ENCODE measurements at places on chromosomes 3 and 15.

DNA sequence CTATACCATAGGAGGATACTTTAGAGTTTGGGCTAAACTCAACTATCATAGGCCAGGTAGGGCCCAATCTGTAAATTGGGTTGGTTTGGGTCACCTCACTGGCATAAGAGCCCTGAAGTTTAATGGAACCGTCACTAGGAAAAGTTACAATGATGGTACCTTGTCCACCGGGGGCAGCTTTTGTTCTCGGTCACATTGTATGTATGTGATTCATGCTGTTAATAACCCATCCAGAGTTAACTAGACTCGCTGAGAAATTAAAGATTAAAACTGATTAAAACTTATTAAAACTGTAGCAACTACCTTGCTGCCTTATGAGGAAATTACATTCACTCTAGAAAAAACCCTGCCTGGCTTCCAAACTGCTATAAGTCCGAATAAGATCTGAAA, 145.0 kb upstream of the TMCO5A start:
- DNase-seq: no peak

- no peak for DNase-seq
Observed at GRCh38 chr3:163552659-163552966, 1525.7 kb downstream of the SI start.

- DNase-seq: no peak
Observed at GRCh38 chr3:40574661-40575060, 49.9 kb downstream of the ZNF621 start.

GRCh38 chr15:99365242-99365641, 114.0 kb downstream of the LRRC28 start:
- DNase-seq: no peak

DNA sequence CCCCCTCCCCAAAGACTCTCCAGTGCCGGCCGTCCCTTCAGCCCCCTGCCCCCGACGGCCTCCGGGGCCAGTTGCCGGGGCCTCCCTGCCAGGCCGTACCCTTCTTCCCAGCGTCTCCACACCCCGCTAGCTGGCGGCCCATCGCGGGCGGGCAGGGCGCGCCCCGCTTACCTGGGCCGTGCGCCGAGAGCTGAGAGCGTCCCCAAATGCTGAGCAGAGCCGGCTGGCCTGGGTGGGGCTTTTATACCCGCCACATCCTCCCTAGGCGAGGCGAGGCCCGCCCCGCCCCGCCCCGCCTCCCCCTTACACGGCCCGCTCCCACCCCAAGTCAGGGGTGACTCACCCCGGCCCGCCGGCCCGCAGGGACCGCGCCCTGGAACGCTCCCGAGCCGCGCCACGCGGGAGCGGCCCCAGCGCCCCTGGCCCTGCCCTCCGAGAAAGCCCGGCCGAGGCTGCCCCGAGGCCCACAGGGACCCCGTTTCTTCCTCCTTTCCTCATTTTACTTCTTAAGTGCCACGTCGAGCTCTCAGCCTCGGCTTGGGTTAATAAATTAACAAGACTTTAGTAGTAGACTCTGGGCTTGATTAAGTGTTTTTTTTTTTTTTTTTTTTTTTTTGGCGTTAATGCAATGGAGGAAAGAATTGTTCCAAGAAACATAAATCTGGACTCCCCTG, at the start of gene ANXA2:
Gene ANXA2 (minus strand): TSS at position 215 of the 674 bp plus-strand sequence. CDS start 11,911 bp downstream, outside the sequence.
- DNase-seq: peak; percentile 70

GRCh38 chr15:50113187-50113505, 5.9 kb downstream of the ATP8B4 start:
- DNase-seq: no peak

GRCh38 chr3:98733812-98734281, 29.3 kb upstream of the ST3GAL6 start:
- no peak for DNase-seq

DNA sequence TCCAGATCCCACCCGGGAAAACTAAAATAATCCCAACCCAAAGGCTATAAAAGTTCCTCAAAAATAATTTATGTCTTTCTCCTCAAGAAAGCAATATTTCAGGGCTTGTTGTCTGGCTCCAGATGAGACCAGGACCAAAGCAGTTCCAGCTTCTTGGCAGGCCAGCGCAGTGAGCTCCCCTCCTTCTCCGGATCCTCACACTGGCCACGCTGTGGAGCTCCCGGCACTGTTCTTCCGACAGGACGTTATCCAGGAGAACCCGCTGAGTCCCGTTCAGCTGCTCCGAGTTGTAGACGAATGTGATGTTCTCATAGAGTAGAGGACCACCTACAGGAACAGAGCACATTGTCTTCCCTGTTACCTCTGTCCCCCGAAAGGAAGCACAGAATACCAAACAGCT, 146.3 kb downstream of the P3H2 start:
- DNase-seq: no peak

DNA sequence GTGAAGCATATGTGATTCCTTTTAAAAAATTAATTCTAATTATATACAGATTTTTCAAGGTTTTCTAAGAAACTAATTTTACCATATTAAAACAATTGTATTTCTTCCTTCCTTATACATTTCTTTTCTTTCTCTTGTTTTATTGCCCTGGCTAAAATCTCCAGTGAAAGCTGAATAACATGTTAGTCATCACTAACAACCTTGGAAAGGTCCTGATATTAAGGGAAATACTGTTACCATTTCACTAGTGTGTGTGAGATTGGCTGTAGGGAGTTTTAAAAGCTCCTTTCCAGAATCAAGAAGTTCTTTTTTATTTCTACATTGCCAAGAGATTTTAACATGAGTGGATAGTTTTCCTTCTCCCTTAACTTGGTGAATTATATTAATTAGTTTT, 229.7 kb upstream of the EIF1B start:
- DNase-seq: no peak

GRCh38 chr15:68417051-68417450, 14.9 kb downstream of the ITGA11 start:
- no peak for DNase-seq

- DNase-seq: no peak
Observed at GRCh38 chr3:72390841-72391240, 457.4 kb downstream of the SHQ1 start.

DNA sequence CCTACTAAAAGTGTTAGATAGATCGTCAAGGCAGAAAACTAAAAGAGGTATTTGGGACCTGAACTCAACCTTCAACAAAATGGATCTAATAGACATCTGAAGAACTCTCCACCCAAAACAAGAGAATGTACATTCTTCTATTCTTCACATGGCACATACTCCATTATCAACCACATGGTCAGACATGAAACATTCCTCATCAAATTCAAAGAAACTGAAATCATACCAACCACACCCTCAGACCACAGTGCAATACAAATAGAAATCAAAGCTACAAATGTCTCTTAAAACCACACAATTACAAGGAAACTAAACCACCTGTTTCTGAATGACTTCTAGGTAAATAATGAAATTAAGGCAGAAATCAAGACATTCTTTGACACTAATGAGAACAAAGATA, 984.1 kb upstream of the GBE1 start:
- DNase-seq: no peak
